Activated CD8-positive, alpha-beta memory T cell treated with anti-CD3 and anti-CD28 coated beads, Interleukin-2, amount 10 ng/mL, durations not matched to agents 7 days and 5 days (primary cell): ENCODE measurements at places on chromosomes 7 and 10. TPM values are rescaled to one million over a fixed set of nuclear protein-coding genes. Genes with fewer than 3 reads are reported as not detected.

The TMEM178B gene
- 1.9 TPM for total RNA-seq

The VPS41 gene
- total RNA-seq = 56.3 TPM

The CALCR gene
- total RNA-seq = not detected

DNA sequence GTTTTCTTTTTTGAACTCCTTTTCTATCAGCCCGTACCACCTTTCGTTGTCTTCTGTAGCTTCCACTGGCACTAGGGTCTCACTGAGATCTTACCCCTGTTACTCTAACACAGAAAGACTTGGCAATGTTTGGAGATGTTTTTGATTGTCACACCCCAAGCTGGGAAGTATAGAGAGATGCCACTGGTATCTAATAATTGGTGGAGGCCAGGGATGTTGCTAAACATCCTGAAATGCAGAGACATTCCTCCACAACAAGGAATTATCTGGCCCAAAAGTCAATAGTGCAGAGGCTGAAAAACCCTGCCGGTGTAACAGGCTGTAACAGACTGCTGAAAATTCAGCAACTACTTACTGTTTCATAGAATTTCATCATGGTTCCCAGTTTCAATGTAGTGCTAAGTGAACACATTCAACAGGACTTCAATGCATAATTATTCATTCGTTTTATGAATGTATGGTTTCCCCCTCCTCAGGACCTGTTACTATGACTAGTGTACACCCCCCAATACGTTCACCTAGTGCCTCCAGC lies 115.9 kb downstream of the TRIM24 start:
- H3K4me3 ChIP-seq = no peak overlapping the region
- DNase-seq = no peak
- H3K4me1 ChIP-seq = no peaks in the 10 kb centered on the region
- H3K27ac ChIP-seq = no peak overlapping the region
- peaks cover 61% of the 10 kb centered on the region for H3K36me3 ChIP-seq
- H3K27me3 ChIP-seq = no peaks in the 10 kb centered on the region

- H3K27ac ChIP-seq = no peak overlapping the region
- DNase-seq = no peak
- no peaks in the 10 kb centered on the region for H3K36me3 ChIP-seq
- no peaks in the 10 kb centered on the region for H3K27me3 ChIP-seq
- H3K4me3 ChIP-seq = no peak overlapping the region
Observed at GRCh38 chr7:19939746-19940145, 166.3 kb upstream of the TMEM196 start.

DNA sequence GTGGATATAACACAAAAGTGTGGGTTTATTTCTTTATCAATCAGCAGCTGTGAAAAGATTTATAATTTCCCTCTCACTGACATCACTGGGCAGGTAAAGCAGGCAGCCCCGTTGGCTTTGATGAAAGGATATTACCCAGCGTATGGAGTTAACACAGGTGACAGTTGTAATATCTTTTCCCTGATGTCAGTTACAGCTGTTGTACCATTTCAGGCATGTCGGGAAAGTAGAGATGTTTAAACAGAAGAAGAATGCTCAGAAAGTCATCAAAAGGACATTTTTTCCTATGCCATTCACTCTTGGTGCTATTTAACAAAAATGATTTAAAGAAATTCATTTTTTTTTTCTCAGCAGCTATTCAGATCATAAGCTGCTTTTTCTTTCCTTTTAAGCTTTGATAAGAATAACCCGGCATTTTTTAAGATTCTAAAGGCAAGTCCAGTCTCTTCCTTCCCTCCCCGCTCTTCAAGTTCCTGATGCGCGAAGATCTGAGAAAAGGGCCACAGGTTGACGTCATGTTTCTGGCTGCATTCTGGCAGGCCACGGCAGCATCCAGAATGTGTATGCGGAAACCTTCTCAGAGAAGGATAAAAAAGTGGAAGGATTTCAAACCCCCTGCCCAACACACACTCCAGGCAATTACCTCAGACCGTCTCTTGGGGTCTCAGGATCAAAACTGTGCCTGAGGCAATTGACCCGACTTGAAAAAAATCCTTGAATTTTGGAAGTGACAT lies 32.5 kb upstream of the ADAM12 start:
- DNase-seq = no peak
- no peak overlapping the region for H3K4me3 ChIP-seq
- H3K36me3 ChIP-seq = no peaks in the 10 kb centered on the region
- H3K27me3 ChIP-seq = no peaks in the 10 kb centered on the region
- no peaks in the 10 kb centered on the region for H3K4me1 ChIP-seq

DNA sequence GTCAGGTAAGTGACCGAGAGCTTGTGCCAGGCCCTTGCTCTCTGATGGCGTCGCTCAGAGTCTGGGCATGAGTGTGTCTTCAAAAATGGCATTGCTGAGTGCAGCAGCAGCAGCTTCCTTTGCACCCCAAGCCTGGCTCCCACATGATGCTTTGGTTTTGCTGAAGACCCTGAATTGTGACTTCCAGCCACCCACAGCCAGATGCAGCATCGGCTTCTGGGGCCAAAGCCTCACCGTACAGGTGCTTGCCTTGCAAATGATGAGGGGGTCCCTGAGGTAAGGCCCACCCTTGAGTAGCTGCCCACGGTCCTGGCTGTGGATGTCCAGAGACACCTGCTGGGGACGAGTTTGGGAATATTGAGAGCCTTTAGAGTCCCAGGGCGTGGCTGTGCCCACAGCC lies 57.9 kb downstream of the JAKMIP3 start:
- no peaks in the 10 kb centered on the region for H3K36me3 ChIP-seq
- no peak overlapping the region for H3K4me3 ChIP-seq
- H3K27ac ChIP-seq = no peak overlapping the region
- H3K27me3 ChIP-seq = peaks cover 8% of the 10 kb centered on the region
- no peaks in the 10 kb centered on the region for H3K4me1 ChIP-seq
- no peak for DNase-seq

- no peaks in the 10 kb centered on the region for H3K36me3 ChIP-seq
- H3K4me3 ChIP-seq = no peak overlapping the region
- no peaks in the 10 kb centered on the region for H3K4me1 ChIP-seq
- no peak for DNase-seq
- H3K27ac ChIP-seq = no peak overlapping the region
- H3K27me3 ChIP-seq = peaks cover 18% of the 10 kb centered on the region
Observed at GRCh38 chr7:17651341-17651740, 289.0 kb downstream of the SNX13 start.
